ENCODE measurements at places on chromosomes 13 and 19.

GRCh38 chr13:113001241-113002140 is 32.5 kb downstream of the MCF2L start:
- peak; percentile 61 for DNase-seq

DNA sequence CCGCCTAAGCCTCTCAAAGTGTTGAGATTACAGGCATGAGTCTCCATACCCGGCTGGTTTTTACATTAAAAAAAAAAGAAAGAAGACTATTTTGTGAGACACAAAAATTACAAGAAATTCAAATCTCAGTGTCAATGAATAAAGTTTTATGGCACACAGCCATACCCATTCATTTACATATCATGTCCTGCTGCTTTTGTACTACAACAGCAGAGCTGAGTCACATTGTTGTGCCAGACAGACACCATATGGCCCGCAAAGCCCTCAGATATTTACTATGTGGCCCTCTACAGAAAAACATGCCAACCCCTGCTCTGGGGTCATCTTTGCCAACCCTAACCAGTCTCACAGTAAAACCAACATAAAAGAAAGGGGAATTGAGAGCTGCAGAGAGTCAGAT is 5.3 kb downstream of the SMIM7 start:
- DNase-seq: no peak

DNA sequence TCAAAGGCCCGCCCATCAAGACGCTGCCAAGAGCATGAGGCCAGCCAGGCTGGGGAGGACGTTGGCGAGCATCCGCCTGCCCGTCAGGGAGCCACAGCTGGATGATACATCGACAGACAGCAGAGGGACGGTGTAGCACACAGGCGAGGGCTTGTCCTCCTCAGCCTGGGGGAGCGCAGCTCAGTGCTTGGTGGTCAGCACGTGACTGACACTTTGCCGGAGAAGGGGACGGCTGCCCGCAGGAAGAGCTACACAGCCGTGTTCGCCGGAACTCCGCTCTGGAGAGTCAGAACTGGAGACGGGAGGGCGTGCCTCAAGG is 34.1 kb downstream of the CSNK1G2 start:
- no peak for DNase-seq

DNA sequence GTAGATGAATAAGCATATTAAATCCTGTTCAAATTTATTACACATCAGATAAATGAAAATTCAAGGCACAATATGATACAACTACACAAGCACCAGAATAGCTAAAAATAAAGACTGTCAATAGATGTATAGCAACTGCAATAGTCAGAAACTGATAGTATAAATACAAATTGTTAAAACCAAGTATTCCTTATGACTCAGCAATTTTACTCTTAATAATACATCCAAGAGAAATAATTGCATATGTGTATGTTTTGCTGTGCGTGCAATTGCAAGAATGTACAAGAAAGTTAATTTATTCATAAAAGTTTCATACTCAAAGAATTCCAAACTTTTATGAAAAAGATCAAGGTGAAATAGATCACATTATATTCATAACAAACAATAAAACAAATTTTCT is 1338.1 kb downstream of the OLFM4 start:
- DNase-seq: no peak

DNA sequence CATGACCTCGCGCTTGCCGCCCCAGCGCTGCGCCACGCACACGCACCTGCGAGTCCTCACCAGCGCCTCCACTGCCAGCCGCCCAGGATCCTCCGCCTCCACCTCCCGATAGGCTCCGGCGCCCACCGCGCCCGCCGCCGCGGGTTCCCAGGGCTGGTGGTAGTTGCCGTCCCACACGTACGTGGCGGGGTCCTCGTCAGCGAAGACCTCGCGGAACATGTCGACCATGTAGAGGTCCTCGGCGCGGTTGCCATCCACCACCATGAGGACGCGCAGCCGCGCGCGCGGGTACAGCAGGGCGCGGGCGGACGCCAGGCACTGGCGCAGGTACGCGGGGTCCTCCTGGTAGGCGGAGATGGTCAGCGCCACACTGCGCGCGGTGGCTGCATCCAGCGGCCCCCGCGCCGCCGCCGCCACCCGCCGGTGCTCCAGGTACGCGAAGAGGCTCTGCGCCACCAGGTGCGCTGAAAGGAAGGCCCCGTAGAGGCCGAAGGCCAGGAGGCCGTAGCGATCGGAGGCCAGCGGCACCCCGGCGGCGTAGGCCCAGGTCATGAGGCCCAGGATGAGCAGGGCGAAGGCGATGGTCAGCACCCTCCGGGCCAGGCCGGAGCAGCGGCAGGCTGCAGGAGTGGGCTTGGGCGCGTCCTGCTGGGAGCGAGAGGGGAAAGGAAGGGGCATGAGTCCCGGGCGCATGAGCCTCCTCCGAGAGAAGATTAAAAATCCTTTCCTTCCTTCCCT is 4.4 kb downstream of the HAS1 start:
- DNase-seq: no peak

GRCh38 chr19:31232180-31232579 is 117.1 kb downstream of the TSHZ3 start:
- DNase-seq: no peak

All from left renal pelvis (tissue), 4 donors.